Erythroblast (primary cell): ENCODE measurements at places on chromosomes 3 and 15.

- DNase-seq: no peak
Observed at GRCh38 chr3:43932921-43933320, 242.2 kb downstream of the ABHD5 start.

DNA sequence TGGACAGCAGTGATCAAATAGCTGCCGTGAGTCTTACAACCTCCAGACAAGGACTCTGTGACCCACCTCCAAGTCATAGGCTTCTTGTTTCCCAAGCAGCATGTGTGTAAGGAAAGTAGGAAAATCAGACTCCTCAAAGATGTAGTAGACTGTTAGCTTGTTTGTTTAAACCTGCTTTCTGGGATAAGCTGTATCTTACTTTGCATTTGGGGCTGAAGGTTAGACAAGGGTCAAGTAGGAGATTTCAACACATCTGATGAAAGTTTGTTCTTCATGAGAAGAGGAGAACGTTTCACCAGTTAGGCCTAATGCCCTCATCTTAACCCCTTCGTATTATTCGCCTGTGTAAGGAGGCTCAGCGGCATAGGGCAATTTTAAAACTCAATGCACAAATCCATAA is 756.4 kb upstream of the NR2F2 start:
- DNase-seq: no peak

DNA sequence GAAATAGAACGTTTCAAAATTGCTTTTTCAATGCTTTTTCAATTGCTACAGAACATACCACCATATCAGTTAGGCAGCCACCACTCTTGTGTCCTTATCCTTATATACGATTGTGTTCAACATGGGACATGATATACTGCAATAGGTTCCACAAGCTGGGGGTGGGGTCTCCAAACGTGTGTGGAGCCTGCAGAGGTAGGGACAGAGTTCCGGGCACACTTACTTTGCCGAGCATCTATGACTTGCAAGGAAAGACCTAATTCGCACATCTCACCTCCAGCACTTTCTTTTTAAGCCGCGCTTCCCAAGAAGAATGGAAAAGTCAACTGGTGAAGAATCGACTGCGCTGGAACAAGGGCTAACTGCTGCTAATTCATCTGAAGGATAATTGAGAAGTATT is 39.6 kb upstream of the SFMBT1 start:
- no peak for DNase-seq

GRCh38 chr3:180633722-180634121 is 31.8 kb downstream of the TTC14 start:
- DNase-seq: no peak

- DNase-seq: no peak
Observed at GRCh38 chr15:73930790-73931281, 4.6 kb downstream of the LOXL1 start.

- DNase-seq: no peak
Observed at GRCh38 chr15:25226360-25226759, 212.5 kb downstream of the UBE3A start.

- no peak for DNase-seq
Observed at GRCh38 chr3:86895202-86895601, 95.7 kb downstream of the VGLL3 start.

- DNase-seq: no peak
Observed at GRCh38 chr15:23854203-23854911, 167.3 kb upstream of the NDN start.

DNA sequence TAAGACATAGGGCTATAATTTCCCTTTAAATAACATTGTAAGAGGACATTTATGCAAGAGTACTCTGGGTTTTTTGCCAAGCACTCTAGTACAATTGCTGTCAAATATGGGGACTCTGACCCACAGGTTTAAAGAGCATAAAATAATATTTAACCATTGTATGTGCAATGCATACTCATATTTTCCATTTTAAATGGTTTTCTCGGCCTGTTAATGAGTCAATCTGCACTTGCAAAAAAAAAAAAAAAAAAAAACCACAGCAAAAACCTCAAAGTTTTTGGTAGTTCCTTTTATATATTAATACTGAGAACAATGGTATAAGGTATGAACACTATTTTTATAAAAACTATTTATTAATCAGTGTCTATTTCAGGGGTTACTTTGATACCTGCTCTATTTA is 304.0 kb upstream of the CBLB start:
- no peak for DNase-seq

GRCh38 chr3:46553154-46553553 is 12.9 kb downstream of the LRRC2 start:
- no peak for DNase-seq

DNA sequence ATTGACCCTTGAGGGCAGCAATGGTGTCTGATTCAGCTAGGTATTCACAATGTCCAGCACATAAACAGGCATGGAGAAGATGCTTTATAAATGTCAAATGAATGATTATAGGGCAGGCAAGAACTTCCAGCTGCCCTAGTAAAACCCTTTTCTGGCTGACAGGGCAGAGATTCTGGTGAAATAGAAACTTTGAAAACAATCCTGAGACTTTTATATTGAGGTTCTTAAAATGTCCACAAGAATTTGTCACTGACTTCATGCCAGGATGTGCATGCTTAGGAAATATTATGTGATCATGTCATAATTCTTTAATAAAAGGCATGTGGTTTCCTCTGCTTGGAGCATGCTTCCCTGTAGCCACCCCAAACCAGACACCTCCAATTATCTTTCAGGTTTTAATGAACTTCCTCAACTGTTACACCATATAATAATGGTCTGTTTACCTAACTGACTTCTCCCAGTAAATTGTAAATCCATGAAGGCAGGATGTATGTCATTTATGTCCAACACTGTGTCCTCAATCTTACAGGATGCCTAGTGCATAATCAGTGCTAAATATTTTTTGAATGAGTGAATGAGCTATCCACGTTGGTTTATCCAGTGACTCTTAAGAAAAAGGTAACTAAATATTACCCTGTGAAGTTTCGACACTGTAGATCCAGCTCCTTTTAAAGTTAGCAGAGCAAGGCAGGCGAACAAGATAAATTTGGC is 43.4 kb upstream of the CLRN1 start:
- no peak for DNase-seq

DNA sequence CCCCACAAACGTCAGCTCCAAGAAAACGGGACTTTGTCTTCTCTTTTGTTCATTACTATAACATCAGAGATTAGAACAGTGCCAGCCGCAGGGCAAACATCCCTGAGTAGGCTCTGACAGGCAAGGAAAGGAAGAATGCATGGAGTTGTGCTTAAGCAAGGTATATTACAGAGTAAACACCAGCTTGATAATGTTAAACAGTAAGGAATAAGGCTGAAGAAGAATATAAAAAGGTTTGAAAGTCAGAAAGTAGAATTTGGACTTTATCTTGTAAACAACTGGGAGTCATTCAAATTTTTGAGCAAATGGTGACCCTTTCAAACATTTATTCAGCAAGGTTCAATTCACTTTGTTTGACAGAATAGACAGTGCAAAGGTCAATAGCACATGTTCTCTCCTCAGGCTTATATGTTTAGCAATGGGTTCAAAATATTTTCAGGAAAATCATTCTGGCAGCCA is 11.0 kb downstream of the GABPB1 start:
- no peak for DNase-seq

GRCh38 chr3:36524560-36524959 is 144.3 kb downstream of the STAC start:
- DNase-seq: no peak
